ENCODE measurements at places on chromosomes 1 and 21.

- no peak for DNase-seq
Measured at GRCh38 chr1:197928849-197929336, 11.7 kb downstream of the LHX9 start.

DNA sequence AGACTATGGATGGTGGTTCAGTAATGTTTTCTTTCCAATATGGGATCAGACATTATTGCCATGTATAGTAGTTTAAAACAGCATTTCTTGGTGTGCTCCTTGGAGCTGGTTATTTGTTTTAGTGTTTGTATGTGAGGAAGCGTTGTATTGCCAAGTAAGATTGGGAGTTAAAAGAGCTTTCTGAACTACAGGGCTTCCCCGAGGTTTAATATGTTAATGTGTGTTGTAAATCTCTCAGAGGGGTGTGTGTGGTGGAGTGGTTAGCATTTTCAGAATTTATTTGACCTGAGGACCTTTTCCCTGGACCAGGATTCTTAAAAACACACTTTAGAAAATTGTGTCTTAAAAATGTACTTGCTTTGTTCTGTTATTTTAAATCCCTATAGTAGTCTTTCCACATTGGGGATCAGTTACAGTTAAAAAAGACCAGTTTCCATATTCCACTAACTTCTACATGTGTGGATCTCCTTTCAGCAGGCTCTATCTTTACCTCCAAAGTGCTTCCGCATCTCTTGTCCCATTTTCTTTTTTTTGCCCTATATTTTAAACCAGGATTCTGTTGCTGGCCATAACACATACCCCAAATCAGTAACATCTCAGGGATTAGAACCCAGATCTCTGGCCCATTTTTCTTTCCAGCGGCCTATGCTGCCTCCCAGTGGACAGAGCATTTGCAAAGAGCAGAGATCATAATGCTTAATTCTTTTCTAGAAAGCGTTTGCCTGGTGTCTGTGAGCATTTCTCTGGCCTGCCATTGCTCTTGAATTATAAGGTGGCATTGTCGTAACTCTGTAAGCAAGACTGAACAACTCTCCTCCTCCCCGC, 58.6 kb downstream of the PBX1 start:
- no peak for DNase-seq

GRCh38 chr1:246597340-246597739, 31.1 kb downstream of the CNST start:
- DNase-seq = peak; percentile 25

- no peak for DNase-seq
Measured at GRCh38 chr1:104794035-104794434, 1044.3 kb downstream of the AMY1C start.

GRCh38 chr21:46021978-46022544, 40.5 kb downstream of the COL6A1 start:
- DNase-seq = peak; percentile 79

DNA sequence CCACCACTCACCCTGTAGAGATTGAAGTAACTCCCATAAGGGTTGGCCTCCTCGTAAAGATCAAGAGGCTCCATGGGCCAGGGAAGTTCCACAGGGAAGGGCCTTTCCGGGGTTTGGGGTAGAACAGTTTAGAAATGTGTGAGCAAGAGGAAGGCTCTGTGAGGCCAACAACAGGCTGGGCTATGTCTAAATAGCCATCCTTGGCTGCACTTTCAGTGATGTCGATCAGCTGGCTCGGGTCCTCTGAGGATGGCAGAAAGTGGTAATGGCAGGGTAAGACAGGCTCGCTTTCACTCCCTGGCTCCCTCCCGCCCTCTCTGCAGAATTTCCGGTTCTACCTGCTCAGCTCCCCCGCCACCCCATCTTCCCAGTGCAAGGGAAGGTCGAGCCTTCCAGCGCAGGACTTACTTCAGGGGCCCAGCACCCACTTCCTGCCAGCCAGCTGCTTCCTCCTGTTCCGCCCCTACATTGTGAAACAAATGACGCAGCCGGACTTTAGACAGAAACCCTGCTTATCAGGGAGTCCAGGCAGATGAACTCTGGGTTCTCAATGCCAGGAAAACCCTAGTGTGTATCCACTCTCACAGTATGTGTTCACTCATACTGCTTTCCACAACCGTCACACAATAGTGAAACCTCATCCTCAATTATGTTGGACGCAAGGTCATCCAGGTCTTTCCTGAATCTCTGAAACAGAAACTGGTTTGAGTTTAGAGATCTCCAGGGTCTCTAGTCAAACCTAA, 7.3 kb downstream of the F11R start:
- DNase-seq = peak; percentile 73

- peak; percentile 78 for DNase-seq
Measured at GRCh38 chr1:226061068-226061840, 1.3 kb upstream of the H3-3A start.

DNA sequence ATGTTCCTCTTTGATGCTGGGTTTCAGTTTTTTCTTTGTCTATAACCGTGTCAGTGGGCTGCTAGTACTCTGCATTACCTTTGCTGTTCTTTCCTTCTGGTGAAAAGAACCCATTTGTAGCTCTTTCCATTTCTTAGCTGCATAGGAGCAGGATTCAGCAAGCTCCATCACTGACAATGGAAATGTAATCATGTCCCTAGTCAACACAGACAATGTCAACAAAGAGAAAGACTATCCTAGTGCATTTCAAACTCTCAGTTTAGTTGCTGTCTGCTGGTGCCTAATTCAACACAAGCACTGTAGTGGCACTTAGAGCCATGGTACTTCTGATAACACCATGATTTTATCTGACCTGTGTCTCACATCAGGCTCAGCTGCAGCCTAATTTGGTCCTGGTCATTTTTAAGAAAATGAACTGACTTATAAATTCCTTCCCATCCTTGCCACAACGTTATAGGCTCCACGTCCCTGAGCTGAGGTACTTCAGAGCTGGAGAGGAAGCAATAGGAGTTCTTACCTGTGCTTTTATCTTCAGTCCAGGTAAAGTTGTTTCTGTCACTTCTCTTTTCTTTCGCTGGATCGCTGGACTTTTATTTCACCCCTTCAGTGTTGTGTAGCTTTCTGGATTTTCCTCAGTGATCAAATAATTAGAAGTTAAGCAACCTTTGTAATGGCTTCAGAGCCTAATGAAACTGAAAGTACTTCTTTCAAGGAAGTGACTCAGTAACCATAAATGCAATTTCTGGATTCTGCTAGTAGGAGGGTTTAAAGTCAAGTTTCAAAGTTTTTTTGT, at the start of gene GBP3:
Gene GBP3 (minus strand): TSS at position 700 of the 793 bp plus-strand sequence. CDS start 2,145 bp downstream, outside the sequence.
- peak; percentile 25 for DNase-seq

DNA sequence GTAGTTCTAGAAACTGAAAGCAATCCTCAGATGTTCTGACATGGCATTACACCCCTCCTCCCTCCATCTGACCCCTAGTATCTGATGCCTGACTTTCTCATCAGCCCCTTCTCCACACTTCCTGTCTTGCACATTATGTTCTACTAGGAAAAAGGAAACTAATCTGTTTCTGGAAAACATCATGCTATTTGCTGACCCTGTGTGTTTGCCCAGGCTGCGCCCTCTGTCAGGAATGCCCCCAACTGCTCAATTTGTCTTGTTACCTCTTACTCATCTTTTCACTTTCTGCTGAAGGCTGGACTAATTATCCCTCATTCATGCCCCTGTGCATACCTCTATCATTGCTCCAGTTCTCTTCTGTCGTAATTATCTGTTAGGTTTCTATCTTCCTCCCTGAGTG, 37.5 kb upstream of the DAB1 start:
- no peak for DNase-seq

- no peak for DNase-seq
Measured at GRCh38 chr1:10340930-10341590, 57.8 kb upstream of the PGD start.

- DNase-seq = no peak
Measured at GRCh38 chr1:84969489-84970250, 27.2 kb downstream of the MCOLN2 start.

GRCh38 chr1:35222322-35223083, 29.6 kb upstream of the SFPQ start:
- DNase-seq = peak; percentile 89

Data from skin of body (tissue), 3 donors.